ENCODE measurements at places on chromosomes 2 and 18. TPM values are rescaled to one million over a fixed set of nuclear protein-coding genes. Genes with fewer than 3 reads are reported as not detected.

- DNase-seq: no peak
Measured at GRCh38 chr2:79129804-79130203, 9.5 kb downstream of the REG1A start.

DNA sequence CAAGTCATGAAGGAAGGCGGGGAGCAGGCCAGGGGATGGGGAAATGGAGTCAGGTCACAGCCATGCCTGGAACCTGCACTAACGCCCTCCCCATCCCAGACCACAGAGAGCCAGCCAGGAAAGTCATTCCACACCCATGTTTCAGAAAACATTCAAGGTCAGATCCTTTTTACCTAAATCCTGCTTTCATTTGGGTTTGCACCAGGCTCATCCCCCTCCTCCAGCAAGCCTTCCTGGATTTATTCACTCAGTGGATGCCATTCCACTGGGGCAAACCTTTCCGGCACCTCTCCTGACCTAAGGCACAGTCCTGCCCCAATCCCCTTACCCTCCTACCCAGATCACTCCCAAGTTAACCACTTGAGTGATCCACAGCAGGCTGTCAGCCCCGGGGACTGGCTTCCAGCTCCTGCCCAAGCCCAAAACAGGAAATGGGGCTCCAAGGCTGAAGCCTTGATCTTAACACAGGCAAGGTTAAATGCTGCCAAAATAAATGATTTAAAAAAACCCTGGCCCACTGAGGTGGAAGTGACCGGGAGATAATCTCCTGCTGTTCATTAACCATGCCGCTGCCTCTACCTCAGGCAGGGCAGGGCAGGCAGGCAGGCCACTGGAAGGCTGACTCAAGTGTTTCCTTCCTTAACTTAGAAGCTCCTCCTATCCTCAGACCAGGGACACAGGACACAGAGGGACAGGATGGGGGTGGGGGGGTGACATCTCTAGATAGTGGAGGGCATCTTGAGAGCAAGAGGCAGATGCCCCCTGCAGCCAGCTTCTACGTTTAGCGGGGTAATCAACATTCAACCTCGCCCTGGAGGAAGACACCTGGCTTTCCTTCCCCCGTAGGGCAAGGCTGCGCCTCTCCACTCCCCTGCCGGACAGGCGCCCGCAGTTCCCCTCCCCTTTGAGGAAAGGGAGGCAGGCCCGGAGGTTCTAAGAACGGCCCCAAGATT, 1.4 kb downstream of the RAB11FIP5 start:
- DNase-seq: peak; percentile 61

GRCh38 chr2:31051258-31052140, 86.7 kb downstream of the GALNT14 start:
- no peak for DNase-seq

GRCh38 chr18:78146136-78147085, 833.2 kb upstream of the SALL3 start:
- DNase-seq: no peak

DNA sequence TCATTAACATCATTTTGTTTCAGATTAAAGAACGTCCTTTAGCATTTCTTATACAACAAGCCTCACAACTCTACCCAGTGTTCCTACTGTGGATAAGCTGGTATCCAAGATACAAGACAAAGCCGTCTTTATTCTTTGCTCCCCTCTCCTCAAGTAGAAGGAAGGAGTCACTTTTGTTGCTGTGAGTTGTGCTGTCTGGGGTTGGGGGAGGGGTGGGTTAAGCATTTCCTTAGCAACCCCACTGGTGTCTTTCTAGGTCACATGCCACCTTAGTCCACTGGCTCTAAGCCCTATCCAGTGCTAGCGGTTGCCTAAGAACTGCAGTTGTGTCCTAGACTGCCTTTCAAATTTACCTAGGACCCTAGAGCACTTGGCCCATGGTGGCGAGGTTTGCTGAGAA, 155.6 kb upstream of the PIEZO2 start:
- no peak for DNase-seq

- DNase-seq: peak; percentile 62
Measured at GRCh38 chr2:17309741-17310339, 208.4 kb downstream of the RAD51AP2 start.

DNA sequence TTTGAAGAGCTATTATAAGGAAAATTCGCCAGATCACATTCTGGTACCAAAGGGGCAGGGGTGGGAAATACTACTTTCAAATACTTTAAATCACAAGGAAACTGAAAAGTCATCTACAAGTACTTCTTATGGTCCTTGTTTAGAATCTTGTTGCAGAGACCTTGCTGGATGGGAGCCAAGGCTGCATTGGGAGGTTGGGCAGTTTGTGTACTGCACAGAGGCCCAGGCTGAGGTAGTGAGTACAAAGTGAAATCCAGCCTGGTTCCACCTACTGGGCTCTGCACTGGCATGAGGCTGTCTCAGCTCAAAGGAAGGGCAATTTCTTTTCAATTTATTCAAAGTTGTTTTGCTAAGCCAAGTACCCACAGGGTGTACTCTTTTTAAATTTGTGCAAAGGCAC, 140.3 kb upstream of the DLX2 start:
- no peak for DNase-seq

- DNase-seq: no peak
Measured at GRCh38 chr18:7908681-7909299, 341.7 kb downstream of the PTPRM start.

DNA sequence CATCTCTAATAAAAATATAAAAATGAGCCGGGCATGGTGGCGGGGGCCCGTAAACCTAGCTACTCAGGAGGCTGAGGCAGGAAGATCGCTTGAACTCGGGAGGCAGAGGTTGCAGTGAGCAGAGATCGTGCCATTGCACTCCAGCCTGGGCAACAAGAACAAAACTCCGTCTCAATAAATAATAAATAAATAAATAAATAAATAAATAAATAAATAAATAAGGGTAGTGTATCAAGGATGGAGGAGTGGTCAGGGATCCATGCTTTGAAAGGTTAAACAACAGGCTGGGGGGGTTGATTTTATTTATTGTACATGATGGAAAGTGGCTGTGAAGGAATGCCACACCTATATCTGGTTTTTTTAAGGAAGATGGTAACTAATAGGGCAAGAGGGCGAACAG, 63.2 kb downstream of the AP1S3 start:
- no peak for DNase-seq

- no peak for DNase-seq
Measured at GRCh38 chr2:213234641-213235040, 49.6 kb upstream of the SPAG16 start.

GRCh38 chr18:14975431-14975830, 227.5 kb downstream of the ANKRD30B start:
- DNase-seq: no peak

GRCh38 chr2:112713585-112713925, 7.3 kb upstream of the NT5DC4 start:
- DNase-seq: no peak

DNA sequence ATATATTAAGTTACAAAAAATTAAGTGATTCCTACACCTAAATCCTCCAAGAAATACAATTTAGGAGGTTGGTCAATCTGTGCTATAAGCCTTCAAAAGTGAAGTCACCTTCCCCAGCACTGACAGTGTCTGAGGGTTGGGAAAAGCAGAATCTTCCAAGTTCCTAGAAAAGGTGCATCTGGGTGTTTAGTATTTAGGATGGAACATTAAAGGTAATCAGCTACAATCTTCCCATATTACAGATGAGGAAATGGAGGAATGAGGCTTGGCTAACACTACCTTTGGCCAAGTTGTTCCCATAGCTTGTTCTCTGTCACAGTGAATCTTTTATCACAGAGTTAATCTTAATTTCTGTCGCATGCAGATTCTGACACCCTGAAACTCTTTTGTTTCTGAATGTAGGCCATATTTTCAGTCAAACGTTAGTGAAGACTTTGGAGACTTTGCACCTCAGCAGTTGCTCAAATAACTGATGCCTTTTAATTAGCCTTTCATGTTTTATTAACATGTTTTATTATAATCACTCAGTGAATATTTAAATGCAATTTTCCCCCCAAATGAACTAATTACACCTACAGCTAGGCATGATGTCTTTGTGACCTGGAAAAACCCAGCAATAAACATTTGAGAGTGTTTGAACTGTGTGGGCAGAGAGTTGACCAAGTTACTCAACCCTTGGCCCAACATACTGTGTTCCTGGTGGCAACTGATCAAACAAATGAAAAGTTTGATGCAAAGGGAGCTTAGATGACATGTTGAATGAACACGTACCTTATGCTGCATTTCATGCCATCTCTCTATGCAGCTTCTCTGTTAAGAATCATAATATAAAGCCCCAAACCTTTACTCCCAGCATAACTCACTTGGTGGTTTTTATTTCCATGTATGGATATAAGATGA, 17.6 kb downstream of the FN1 start:
- no peak for DNase-seq

- DNase-seq: no peak
Measured at GRCh38 chr2:122980671-122981070, 1044.4 kb upstream of the CNTNAP5 start.

DNA sequence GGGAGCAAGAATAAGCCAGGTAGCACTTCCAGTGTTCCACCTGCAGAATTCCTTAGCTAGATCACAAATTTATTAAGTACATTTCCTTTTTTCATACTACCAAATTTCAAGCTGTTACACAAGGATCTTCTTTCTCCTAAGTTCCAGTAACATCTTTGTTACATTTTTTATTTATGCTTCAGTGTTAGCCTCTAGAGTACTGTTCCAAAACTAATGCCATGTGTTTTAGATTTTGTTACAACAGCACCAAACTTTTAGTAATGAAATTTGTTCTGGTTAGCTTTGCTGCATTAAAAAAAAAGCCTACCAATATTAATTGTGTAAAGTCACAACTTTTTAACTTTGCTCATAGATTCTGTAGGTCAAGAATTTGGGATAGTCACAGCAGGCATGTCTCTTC, 161.1 kb downstream of the CAMKMT start:
- DNase-seq: no peak

- DNase-seq: no peak
Measured at GRCh38 chr2:235627682-235628081, 133.8 kb downstream of the AGAP1 start.

- peak; percentile 30 for DNase-seq
Measured at GRCh38 chr18:11728249-11728648, 39.2 kb downstream of the GNAL start.

GRCh38 chr2:237693291-237693994, 66.1 kb downstream of the LRRFIP1 start:
- DNase-seq: peak; percentile 50

DNA sequence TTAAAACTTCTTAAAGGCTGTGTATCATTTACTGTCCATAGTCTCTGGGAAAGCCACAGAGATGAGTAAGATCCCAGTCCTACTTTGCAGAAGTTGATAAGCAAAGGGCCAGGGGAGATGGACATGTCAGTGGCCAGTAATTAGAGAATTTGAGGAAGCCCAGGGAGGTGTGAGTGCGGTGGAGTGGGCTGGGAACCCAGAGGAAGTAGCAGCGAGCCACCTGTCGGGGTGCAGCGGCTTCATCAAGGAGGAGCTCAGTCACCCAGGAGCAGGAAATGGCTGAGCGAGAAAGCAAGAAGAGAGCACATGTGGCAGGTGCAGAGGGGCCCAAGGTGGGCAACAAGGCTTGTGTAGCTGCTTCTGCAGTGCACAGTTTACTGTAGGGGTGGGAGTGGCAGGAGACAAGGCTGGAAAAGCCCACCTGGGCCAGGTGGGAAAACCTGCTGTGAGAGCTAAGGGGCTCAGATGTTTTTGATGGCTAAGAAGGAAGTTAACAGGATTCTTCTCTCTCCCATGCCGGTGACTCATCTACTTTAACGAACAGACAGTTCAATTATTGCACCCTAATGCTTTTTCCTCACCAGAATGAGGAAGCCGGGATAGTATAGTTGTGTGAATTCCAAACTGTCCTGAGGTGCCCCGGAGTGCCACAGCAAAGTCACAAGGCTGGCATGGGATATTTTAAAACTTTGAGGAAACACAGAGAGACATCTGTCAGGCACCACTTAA, 34.8 kb upstream of the MGAT5 start:
- peak; percentile 32 for DNase-seq

GRCh38 chr2:69092857-69093256, 79.9 kb downstream of the ANTXR1 start:
- no peak for DNase-seq

DNA sequence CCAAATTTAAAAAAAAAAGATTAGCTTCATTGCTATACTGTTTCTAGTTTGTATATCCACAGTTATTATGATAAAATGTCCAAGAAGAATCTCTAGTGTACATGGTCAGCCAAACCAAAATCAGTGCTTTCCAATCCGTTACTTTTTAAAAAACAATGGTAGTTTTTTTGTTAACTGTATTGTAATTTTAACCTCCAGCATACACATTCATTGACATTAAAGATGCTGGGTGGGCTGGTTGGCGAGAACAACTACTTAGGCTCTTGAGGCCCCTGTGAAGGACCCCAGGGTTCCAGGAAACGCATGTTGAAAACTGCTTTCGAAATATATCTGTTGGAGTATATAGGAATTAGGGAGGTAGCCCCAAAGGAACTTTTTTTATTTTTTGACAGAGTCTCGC, 107.3 kb upstream of the RASGRP3 start:
- no peak for DNase-seq

- DNase-seq: no peak
Measured at GRCh38 chr2:54606393-54606958, 117.0 kb upstream of the EML6 start.

- DNase-seq: no peak
Measured at GRCh38 chr2:170019060-170019805, 158.7 kb upstream of the MYO3B start.

GRCh38 chr2:224591220-224591619, 6.1 kb upstream of the CUL3 start:
- DNase-seq: no peak

DNA sequence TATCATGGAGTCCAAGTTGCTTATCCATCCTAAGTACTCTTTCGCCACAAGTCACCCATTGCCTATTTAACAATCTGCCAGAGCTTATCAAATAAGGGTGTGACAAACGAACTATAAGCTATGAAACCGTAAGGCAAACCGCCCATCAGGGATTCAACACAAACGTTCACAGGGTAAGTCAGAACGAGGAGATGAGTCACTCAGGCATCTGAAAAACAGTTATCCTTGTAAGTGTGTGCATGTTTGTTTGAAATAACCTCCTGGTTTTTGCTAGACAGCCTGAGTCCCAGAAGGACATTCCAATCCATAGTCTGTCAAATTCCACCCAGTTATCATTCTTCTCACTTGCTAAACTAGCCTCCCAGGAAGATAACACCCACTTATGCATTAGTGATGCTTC, 299.1 kb downstream of the PAX3 start:
- DNase-seq: no peak

IGFBP5 gene
- 2.5 TPM for total RNA-seq

C2orf78 gene
- total RNA-seq: 0.22 TPM

FIGN gene
- total RNA-seq: 0.02 TPM

SIX3 gene
- not detected for total RNA-seq

BOLL gene
- total RNA-seq: 0.11 TPM

MYOM1 gene
- 0.29 TPM for total RNA-seq

SLC9A4 gene
- total RNA-seq: 0.04 TPM

ANKRD62 gene
- total RNA-seq: 0.44 TPM

SH3BP4 gene
- total RNA-seq: 0.22 TPM
